ENCODE measurements at places on chromosomes 4 and X.

- DNase-seq, result no peak
These were observed 39.3 kb upstream of the CXCL8 start for GRCh38 chr4:73701116-73701515.

- no peak for DNase-seq
These were observed 7.7 kb downstream of the ATP5ME start for GRCh38 chr4:666436-666810.

DNA sequence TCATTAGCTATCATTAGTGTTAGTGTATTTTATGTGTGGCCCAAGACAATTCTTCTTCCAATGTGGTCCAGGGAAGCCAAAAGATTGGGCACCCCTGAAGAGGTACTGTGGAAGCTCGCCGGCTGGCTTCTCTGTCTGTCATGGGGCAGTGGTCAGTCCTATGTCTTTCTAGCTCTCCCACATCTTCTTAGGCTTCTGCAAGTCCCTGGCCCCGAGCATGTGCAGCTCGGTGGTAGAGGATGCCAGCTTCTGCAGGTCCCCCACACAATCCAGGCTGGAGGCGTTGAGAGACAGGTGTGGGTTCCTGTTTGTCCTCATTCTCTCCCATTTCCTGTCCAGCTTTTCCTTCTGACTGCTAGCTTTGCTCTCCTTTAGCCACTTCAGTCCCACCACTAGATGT, 134.1 kb upstream of the NALF2 start:
- no peak for DNase-seq

DNA sequence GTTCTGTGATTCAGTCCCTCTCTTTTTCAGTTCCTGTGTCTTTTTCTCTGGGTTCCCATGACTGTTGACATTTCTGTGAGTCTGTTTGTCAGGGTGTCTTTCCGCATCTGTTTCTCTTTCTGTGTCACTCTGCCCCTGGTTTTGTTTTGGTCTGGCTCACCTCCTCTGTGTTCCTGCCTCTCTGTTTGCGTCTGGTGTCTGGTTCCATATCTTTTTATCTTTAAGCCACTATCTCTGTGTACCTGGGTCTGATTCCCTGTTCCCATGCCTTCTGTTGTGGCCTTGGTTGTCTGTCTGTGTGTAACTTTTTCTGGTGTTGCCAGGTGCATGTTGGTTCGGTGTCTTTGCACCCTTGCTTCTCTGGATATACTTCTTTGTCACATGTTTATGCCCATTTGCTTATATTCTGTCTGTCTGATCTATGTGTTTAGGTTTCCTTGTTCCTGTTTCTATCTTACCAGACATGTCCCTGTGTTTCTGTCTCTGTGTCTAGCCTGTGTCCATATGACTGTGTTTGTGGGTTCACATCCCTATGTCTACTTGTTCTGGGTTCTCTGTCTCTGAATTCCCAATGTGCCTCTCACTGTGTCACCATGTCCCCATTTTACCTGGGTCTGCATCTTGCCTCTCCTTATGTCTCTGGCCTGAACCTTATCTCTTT, 50.2 kb downstream of the ITIH6 start:
- no peak for DNase-seq

GRCh38 chr4:52983563-52984303, 121.6 kb downstream of the RASL11B start:
- DNase-seq, result no peak

DNA sequence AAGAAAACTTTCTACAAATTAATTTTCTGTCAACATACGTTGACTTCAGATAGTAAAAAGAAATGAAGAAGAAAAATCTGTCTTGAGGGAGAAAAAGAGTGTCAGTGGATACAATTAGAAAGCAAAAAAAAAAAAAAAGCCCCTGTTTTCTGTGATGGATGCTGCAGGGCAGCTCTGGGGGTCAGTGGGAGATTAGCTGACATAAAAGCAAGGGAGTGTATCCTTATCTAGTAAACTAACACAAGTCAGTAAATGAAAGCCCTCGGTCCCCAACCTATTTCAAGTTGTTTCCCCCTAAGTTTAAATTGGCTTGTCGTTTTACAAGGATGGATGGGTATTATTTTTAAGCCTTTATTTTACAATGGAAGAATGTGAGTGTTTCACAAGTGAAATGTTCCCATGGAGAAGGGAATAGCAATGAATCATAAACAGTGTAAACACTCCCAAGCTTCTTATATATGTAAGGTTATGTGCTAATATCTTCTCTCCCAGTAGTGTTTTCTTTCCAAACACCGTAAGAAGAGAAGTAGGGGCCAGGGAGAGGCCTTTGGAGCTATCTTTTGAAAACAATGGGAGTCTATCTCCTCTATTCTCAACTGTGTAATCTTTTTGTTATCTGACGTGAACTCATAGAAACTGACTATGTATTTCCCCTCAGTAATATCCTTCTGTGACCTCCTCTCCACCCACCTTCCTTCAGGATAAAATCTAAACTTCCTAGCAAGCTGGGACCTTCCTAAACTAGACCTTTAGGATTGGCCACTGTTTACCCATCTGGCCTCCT, 347.7 kb downstream of the FBXO8 start:
- DNase-seq, result no peak

DNA sequence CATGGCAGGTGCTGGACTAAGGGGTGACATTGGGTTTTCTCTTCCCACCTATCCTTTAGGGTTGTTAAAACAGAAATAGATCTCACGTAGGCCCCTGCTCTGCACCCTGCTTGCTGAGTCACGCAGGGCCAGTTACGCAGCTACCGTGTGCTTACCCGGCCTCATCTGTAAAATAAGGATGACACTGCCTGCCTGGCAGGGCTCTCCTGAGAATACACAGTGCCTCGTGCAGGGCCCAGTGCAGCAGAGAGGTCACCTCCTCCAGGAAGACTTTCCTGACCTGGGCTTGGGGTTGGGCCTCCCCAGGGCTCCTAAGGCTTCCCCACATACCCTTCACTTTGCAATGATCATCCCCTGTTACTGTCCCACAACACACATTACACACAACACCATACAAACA, 33.6 kb upstream of the JAKMIP1 start:
- no peak for DNase-seq
